AG04449 (cell line): ENCODE measurements at places on chromosomes 4 and X.

DNA sequence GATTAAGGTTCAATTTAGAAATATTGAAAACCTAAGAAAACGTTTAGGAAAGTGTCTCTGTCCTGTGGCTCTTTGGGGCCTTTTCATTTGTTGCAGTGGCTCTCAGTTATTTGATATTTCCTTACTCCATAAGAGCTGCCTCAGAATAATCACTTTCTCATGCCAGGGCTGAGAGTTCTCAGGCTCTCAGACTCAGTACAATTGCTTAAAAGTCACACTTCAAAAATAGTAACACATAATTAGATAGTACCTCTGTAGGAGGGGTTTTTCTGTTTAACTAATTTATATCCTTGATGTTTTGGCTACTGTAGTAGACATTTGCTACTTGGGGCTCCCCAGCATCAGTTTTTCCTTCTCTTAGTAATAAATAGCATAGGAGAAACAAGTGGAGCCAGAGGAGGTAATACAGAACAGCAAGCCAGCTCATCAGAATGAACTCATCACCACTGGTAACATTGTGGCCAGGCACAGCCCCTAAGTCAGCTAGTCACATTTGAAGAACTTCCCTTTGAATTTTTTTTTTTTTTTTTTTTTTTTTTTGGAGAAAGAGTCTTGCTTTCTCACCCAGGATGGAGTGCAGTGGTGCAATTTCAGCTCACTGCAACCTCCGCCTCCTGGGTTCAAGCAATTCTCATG lies 8.0 kb upstream of the HNRNPD start:
- no peak for DNase-seq

DNA sequence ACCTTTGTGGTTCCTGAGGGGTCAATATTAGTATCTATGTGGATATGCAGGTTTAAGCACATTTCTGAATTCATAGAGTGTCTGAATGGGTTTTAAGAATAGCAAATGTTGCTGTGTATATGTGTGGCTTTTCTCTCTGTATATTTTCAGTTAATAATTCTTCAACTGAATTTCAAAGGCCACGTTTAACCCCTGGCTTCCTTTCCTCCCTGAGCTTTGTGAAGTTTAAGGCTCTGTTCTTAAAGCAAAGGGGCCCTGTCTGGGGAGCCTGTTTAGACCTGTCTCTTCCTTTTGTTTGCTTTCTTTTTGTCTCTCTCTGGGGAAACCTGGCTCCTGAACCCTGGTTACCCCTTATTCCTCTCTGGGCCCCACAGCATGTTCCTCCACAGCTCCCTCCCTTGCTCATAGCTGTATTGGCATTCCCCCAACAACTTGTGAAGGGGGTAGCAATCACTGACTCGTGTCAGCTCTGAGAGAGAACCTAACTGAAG lies 139.1 kb downstream of the COL4A6 start:
- no peak for DNase-seq

GRCh38 chr4:95360256-95360903 lies 188.4 kb downstream of the UNC5C start:
- DNase-seq = no peak

DNA sequence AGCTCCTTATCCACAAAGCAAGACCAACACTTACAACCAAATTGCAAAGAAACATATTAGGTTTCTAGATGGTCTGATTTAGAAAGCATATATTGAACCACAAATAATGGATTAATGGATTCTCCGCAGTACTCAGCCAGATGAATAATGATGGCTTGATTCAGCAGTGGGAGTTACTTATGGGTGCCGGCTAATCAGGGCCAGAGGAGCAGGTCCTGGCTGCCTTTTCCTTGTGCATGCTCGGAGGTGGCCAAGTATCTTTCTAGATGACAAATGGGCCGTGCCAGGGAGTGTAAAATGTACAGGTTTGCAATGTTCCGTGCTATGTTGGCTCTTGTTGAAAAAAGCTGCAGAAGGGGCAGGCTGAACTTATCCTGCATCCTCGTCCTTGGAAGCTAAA lies 70.2 kb downstream of the VCX3A start:
- no peak for DNase-seq

GRCh38 chrX:39477762-39478120 lies 620.0 kb downstream of the BCOR start:
- DNase-seq = no peak

DNA sequence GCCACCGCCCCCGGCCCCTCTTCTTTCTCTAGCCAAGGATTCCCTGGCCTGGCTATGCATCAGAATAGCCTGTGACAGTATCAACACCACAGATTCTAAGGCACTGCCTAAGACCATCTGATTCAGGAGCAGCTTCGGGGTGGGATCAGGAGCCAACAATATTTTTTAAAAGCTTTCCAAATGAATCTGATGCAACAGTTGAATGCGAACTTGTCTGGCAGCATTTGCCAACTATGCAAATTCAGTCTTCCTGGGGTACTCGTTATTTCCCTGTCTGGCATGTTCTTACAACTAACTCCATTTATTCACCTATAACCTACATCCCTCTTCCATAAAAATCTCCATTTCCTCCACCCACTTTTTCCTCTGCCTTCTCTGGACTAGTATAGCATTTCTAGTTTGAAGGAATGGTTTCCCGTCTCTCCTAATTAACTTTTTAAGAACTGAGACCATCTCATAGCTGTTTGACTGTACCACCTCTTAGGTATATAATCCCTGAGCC lies 36.2 kb upstream of the UGDH start:
- no peak for DNase-seq

DNA sequence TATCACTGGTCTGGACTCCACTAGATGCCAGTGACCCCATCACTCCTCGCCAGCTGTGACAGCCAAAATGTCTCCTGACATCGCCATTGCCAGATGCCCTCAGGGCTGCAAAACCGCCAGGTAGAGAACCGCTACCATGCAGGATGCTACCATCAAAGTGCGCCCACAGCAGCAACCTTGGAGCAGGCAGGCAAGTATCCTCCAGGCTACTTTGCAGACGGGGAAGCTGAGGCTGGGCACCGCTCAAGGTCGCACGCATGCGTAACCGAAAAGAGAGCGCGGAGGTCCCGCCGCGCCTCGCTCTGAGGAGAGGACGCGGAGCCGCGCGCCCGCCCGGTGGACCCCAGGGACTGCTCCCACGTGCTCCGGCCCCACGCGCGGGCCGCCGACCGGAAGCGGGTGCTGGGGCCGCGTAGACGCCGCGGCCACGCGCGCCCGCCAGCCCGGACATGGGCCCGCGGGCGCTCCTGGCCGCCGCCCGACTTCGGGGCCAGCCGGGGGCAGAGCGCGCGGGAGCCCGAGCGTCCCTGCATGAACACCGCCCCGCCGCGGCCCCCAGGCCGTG lies at the start of gene STS:
TSS of gene STS (plus strand) at position 300 of the 565 bp plus-strand sequence. CDS start 105,488 bp downstream, outside the sequence.
- no peak for DNase-seq
